ENCODE measurements at places on chromosomes 4 and X.
A peak's percentile ranks its signal among the peaks of the same experiment; 100 is the strongest.

DNA sequence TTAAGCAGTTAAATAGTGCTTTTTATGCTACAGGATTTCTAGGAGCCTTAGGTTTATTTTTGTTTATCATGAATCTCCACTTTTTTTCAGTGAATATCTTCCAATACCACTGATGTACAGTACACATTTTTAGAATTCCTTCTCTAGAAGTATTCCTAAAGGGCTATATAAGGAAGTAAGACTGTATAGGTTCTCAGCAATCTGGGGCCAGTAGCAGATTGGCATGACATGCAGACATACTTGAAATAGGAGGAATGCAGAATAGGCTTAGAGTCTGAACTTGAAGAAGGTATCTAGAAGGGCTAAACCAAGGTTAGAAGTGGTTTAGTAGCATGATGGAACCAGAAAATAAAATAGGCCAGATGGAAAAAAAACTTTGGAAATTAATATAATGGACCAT is 29.8 kb downstream of the HEPH start:
- DNase-seq = no peak

GRCh38 chrX:79146640-79147390 is 2.3 kb downstream of the GPR174 start:
- no peak for DNase-seq

DNA sequence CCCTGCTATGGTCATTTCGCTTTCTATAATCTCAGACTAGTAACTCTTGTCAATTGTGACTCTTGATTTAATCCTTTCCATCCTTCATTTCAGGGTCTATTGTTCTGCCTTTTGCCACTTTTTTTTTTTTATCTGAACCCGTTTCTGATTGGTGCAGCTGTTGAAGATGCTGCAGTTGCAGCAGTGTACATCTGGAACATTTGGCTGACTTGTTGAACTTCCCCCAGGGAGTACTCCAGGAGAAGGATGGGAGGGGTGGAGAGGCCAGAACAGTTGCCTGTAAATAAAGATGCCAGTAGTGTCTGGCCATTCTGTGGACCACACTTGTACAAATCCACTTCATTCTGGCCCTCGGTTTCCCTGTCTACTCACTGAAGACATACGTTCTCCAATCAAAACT is 1.0 kb upstream of the EDA start:
- DNase-seq = no peak

- DNase-seq = no peak
Measured at GRCh38 chr4:3855646-3856045, 89.5 kb downstream of the ADRA2C start.

DNA sequence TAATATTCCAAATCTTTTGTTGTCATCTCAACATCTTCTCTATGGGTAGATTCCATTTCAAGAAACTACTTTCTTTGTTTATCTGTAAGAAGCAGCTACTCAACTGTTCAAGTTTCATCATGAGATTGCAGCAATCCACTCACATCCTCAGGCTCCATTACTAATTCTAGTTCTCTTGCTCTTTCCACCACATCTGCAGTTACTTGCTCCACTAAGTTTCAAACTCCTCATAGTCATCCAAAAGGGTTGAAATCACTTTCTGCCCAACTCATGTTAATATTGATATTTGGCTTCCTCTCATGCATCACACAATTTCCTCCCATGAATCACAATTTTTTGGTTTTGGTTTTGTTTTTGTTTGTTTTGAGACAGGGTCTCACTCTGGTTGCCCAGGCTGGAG is 35.7 kb downstream of the ADH5 start:
- DNase-seq = no peak

DNA sequence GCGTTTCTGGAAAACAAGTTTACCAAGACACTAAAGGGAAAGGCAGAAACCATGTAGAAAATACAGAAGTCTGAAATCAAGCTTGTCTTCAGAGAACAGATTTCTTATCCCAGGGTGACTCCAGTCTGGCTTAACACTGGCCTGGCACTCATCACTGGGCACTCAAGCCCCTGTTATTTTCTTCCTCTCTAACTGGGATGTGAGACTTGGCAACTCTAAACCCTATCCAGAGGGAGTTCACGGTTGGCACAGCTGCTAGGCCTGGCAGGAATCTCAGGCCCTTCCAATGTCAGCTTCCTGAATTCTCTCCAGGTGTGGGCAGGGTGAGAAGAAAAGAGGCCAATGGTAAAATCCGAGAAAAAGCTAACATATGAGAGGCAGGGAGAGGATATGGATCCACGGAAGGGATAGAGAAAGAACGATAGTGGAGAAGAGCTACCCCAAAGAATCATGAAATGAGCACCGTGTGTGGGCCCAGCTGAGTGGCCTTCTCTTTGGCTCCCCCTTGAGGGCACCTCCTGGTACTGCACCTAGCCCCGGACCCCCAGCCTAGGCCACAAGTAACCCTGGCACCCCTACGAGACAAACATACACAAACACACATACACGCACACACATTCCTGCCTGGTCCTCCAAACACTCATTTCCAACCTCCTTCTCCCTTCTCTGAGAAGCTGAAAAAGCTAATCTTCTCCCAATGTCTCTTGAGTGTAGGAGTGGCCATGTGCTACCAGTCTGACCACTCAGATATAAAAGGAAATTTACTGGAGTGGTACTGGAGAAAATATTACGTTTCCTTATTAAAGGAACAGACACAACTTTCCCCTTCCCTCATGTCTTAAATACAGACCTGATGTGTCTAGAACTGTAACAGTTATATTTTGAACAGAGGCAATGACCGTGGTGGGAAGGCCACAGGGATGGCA is 16.6 kb upstream of the PTCHD1 start:
- no peak for DNase-seq

DNA sequence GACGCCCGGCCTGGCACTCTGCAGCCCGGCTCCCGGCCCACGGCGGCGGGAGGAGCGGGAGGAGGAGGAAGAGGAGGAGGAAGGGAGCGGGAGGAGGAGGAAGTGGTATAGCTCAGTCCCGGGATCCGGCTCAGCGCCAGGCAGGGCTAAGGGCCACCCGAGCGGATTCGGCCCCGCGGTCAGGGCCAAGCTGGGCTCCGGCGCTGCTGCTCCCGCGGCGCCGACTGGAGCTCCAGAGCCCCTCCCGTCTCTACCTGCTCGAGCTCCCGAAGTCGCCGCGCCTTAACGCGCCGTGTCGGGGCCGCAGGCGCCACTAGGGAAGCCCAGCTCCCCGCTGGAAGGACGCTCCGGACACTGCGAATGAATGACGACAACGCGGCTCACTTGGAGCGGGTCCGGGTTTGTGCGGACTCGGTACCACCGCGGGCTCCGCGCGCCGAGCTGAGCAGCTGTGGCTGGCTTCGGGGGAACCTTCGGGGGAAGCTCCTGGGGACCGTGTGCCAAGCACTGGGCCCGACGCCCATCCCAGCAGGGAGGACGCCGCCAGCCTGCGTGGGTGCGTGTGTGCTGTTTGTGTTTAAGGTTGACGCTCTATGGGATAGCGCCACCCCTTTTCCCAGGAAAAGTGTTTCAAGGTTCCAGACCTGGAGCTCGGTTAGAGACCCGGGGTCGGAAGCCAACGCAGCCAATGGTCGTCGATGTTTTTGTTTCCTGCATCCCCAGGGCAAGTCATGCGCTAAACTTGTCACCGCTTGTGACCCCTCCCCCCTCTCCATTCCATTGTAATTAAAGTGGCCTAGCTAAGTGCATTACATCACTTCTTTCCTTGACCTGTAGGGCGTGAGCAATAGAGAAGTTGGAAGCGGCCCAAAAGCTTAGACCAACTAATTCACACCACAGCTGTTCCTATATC is at the start of gene TBC1D9:
Gene TBC1D9, minus strand, starts transcription at position 67 of the 913 bp plus-strand sequence. CDS start 340 bp downstream, outside the sequence.
- peak; percentile 31 for DNase-seq

DNA sequence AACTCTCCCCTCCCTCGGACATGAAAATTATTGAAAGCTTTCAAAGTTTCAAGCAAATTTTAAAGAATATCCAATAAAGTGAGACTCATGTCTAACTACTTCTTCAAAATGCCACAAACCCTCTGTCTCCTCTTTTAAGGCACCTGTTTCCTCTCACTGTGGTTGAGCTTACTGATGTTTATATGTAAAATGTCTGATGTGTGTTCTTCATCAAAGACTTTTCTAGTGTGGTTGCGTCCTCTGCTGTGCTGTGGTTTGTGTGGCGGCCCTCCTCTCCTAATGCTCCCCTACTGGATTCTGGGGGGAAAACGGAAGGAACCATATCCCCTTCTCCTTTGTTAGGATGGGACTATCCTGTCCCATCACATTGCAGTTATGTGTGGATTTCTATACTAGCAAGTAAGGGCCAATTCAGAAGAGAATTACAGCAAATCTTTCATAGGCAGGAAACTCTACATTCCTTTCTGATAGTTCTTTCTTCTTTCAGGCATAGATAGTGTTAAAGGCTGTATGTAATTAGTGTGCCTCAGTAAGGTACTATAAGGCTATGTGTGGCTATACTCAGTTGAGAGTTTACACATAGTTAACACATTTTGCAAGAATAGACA is 221.0 kb upstream of the GPRIN3 start:
- DNase-seq = no peak

GRCh38 chr4:66052426-66052825 is 382.1 kb upstream of the EPHA5 start:
- no peak for DNase-seq

DNA sequence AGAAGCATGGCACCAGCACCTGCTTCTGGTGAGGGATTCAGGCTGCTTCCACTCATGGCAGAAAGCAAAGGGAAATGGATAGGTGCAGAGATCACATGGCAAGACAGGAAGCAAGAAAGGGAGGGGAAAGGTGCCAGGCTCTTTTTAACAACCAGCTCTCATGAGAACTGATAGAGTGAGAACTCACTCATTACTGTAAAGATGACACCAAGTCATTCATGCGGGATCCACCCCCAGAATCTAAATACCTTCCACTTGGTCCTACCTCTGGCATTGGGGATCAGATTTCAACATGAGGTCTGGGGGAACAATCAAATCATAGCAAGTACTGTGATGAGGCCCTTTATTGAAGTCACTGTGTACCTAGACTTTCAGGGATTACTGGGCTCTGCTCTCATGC is 72.0 kb upstream of the PRDM5 start:
- DNase-seq = no peak

DNA sequence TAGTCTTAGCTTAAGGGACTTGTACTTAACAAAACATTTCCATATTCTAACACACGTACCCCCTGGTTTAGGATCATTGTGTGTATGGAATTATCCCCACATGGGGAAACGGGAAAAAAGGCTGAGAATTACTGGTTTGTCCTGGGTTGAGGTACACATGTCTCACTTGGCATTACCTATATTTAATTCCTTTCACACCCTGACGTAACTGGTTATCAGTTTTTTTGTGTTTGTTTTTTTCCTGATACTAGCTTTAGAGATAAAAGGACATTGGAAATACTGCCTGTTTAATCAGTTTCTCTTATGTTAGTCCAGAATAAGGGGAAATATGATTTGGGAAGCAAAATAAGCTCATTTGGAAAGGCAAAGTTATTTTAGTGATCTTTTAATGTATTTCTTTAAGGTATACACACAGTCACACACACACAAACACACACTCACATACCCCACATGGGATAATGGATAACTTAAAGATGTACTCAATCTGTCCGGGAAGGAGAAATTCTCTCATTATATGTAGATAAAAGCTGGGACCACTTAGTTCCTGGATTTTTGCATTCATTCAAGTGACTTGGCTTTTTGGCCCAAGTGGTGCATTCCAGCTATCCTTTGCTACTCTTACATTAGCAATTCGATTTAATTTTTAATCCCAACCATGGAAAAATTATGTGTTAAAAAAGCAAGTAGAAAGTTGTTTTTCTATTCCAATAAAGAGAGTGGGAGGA is 13.0 kb downstream of the SEPTIN11 start:
- DNase-seq = no peak

DNA sequence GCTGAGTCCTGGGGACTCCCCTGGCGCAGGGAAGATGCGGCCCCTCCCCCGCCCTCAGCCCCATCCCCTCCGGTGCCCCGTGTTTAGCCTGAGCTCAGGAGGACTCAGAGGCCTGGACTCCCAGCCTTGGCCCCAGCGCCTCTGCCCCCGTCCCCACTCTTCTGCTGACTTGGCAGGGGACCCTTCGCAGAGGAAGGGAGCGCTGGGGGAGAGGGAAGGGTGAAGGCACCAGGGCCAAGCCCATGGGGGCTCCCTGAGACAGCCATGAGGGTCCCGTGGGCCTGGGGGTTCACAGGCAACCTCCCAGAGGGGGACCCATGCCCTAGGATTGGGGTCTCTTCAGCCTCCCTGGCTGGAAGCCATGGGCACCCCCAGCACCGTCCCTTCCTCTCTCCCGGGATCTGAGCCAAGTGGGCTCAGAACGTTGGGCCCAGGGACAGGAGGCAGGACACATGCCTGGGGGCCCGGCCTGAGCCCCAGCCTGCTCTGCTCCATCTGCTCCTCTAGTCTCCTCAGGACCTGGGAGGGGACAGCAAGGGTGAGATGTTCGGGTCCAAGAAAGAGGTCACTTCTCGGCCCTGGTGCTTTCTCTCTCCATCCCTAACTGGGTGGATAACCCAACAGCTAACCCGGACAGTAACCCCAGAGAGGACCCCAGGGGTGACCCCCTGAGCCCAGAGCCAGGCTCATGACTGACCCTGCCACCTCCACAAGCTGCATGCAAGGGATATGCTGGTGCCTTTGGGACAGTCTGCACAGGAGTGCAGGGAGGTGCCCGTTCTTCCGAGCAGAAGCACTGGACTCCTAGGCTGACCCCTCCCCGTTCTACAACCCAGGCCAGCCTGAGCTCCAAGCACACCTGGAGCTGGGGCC is 1.5 kb upstream of the CPLX1 start:
- DNase-seq = no peak

All from GM12892 (cell line).